ENCODE measurements at places on chromosomes 11 and 22. TPM values are rescaled to one million over a fixed set of nuclear protein-coding genes. Genes with fewer than 3 reads are reported as not detected.

IGF2 gene
- total RNA-seq = 3.3 TPM

- DNase-seq = no peak
Observed at GRCh38 chr11:118988280-118988679, 9.7 kb upstream of the CENATAC start.

OR5B21 gene
- not detected for total RNA-seq

DNA sequence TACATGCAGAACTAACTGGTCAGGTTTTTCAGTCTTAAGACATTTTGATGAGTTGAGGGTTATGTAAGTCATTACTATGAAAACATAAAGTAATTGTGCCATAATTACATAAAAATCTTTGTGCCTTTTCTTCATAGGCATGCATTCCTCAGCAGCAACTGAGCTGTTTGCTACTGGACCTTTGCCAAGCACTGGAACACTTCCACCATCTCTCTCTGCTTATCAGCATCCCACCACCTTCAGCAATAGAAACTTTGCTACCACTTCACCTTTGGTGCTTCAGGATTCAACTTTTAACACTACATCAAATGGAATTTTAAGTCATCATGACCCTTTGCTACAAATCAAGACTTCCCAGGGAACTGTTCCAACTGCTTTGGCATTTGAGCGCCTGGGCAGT, 39.0 kb downstream of the QSER1 start:
- no peak for DNase-seq

CNTF gene
- 1.6 TPM for total RNA-seq

DNA sequence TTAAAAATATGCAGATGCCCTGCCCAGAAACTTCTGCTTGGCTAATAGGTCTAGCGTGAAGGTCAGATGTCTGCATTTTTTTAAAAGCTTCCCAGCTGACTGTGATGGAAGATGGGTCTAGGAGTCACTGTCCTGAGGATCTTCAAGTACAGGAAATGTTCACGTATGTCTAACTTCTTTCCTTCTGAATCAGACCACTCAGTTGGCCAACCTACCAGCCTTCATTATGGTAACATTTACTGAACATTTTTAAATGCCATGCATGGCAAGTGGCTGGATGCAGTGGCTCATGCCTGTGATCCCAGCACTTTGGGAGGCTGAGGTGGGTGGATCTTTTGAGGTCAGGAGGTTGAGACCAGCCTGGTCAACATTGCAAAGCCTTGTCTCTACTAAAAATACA, 1.1 kb upstream of the PRG2 start:
- no peak for DNase-seq

PDE2A gene
- total RNA-seq = 0.11 TPM

PKDREJ gene
- total RNA-seq = not detected

DNA sequence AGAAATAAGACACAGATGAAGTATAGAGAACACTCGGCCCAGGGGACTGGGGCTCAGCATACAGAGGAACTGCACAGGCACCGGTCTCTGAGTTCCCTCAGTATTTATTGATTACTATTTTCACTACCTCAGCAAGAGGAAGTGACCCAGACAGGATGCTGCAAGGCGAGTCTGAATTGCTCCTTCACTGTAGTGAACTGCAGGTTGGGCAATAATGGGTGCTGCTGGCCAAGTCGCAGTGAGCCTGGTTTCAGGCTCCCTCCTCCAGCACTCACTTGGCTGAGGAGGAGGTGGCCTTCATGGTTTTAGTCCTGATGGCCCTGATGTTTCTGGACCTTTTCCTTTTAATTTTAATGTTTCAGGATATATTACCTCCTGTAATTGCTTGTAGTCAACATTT, 10.4 kb downstream of the OR52K2 start:
- DNase-seq = no peak

DNA sequence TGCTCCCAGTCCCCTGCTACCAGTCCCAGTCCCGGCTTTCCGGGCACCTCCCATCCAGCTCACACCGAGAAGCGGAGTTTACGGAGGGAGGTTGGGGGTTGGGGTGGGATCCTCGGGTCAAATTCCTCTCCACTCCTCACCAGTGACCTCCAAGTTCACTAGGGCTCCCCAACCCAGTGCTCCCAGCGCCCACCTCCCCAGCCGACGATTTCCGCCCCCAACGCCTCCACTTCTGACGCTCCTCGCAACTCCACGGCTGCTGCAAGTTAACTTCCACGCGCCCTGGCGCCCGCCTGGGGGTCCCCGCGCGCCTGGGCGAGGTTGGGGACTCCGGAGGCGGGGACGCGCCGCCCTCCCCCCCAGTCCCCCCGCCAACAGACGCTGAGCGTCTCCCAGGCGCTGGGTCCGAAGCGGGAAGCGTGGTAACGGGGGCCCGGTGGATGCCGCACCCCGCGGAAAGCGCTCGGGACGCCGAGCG, 526 bp downstream of the TPST2 start:
- peak; percentile 54 for DNase-seq

GRCh38 chr11:35928688-35929395, 15.0 kb upstream of the LDLRAD3 start:
- no peak for DNase-seq

DNA sequence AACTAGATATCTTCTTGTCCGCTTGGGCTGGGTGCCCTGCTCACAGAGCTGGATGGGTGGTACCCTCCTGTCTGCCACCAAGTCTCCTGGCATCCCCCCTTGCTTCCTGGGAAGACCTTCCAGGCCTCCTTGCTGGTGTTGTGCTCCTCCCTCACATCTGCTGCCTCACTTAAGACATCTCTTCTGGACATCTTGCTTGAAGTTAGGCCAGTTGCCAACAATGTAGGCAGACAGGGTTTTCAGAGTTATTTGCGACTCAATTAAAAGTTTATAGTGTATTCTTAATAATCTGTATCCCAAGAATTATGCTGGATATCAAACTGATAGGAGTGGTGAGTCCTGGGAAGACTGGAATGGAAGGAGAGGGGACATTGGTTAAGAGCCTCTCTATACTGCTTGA, 64.0 kb upstream of the TNRC6B start:
- no peak for DNase-seq

- DNase-seq = no peak
Observed at GRCh38 chr11:46668480-46669085, 31.8 kb downstream of the ARHGAP1 start.

- no peak for DNase-seq
Observed at GRCh38 chr11:128424851-128425285, 162.5 kb downstream of the ETS1 start.

DNA sequence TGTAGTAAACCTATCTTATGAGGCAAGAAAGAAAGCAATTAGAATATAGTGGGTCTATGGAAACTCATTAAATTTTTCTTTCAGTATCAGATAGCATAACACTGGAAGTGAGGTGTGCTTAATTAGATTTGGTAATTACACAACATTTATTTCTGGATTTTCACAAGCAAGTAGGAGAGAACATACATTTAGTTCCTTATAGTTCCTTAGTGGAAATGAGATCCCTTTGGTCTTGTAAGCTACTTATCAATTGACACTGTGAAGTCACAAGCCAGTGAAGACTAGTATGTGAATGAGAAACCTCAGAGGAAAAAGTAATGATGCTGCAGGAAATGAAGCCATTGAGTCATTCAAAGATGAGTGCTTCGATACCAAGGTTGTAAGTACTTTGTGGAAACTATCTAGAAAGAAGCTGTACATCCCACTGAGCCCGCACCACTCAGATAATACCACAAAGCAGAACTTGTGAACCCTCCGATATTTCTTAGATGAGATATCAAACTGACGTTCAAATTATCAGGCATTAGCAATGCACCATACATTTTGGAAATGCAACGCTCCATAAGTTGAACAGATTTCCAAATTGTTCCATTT, 53.5 kb downstream of the ENTHD1 start:
- DNase-seq = no peak

Measured in neural progenitor cell (in vitro differentiated cells).